Panc1 (cell line): ENCODE measurements at places on chromosomes 6 and 20.

DNA sequence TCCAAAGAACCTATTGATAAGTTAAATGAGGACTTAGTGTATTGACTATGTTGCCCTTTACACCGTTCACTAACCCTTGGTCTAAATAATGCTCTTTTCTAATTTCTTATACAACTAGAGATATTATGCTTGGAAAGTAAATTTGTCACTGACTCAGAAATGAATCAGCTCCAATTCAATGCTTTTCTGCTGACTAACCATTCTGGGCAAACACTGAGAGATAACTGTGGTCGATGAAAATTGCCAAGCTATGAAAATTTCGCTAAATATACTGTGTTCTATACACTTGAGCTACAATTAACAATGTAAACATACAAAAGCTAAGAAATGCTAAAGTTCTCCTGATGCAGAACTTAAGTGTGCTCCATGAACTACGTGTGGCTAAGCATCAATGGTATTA, 23.1 kb upstream of the FBXO9 start:
- peak; percentile 68 for DNase-seq

DNA sequence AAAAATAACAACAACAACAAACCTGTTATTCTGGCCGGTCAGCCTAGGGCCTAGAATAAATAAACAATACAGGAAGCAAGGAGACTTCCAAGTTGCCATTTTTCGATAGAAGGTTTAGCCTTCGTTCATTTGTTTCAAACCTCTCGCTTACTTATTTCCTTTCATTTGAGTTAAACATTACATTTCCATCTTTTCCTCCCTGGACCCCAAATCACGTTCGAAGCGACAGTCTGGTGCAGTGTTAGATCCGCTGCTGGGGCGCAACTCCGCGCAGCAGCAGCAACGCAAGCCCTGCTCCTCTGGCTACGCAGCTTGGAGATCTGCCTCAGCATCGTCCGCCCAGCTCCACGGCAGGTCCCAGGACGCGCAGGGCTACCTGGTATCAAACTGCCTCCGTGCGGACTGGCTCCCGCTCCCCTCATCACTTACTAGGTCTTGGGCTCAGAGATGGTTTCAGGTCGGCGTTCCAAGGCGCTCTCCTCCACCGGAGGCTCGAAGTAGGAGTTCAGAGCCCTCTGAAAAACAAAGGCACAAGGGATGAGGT, 530 bp downstream of the TDP2 start:
- DNase-seq = no peak

- no peak for DNase-seq
Measured at GRCh38 chr20:57322476-57322875, 7.1 kb upstream of the SPO11 start.

- DNase-seq = no peak
Measured at GRCh38 chr6:129744201-129744879, 34.4 kb upstream of the ARHGAP18 start.

- DNase-seq = no peak
Measured at GRCh38 chr6:100768816-100769351, 112.2 kb downstream of the ASCC3 start.

GRCh38 chr6:18329776-18330175, 57.4 kb upstream of the RNF144B start:
- DNase-seq = no peak

- DNase-seq = no peak
Measured at GRCh38 chr6:144305567-144305966, 20.4 kb downstream of the UTRN start.

DNA sequence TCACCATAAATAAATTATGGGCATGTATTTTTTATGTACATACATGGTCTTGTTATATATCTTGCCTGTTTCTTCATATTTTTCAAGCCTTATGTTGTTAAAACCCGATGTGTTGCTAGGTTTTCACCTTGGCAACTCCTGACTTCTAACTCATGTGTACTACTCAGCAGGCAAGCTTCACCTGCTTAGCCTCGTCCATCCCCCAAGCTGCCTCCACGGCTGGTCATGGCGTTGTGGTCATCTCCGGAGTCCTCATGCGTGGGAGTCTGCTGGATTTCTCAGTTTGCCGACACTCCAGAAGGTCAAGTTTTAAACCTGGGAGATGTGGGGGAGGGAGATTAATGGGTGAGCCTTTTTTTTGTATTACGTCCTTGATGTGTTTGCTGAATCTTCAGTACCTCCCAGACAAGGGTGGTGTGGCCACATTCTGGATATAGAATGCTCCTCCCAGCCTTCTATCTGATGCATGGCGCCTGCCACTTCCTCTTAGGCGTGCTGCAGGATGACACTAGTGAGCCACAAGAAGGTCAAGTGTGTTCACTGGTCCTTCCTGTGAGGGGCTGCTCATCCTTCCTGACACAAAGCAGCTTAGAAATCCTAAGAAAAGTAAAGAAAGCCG, 26.6 kb upstream of the EDN3 start:
- DNase-seq = no peak

DNA sequence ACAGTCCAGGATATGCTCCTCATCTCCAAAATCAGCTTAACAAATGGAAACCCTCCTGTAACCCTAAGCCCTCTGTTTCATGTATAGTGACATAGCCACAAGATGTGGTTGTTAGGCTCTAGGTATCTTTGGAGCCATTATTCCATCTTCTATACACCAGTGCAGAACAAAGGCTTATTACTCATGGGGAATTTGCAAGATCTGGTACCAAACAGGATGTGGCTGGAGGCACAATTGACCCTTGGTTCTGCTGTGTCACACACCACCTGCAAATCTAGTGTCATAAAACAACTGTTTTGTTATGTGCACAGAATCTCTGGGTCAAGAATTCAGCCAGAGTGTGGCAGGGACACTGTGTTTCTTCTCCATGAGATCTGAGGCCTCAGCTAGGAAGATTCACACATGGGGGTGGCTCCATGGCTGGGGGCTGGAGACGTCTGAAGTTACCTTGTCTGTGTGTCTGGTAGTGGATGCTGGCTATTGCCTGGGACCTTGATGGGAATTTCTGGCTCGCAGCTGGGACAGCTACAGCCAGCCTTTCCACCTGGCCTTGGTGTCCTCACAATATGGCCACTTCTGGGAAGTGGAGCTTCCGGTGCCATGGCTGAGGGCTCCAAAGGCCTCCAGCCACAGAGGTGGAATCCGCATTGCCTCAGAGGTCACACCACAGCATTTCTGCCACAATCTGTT, 369.9 kb downstream of the CDH26 start:
- DNase-seq = no peak

- DNase-seq = no peak
Measured at GRCh38 chr20:31972471-31973021, 4.6 kb downstream of the XKR7 start.

GRCh38 chr6:72288592-72288991, 333.3 kb upstream of the KCNQ5 start:
- DNase-seq = no peak

DNA sequence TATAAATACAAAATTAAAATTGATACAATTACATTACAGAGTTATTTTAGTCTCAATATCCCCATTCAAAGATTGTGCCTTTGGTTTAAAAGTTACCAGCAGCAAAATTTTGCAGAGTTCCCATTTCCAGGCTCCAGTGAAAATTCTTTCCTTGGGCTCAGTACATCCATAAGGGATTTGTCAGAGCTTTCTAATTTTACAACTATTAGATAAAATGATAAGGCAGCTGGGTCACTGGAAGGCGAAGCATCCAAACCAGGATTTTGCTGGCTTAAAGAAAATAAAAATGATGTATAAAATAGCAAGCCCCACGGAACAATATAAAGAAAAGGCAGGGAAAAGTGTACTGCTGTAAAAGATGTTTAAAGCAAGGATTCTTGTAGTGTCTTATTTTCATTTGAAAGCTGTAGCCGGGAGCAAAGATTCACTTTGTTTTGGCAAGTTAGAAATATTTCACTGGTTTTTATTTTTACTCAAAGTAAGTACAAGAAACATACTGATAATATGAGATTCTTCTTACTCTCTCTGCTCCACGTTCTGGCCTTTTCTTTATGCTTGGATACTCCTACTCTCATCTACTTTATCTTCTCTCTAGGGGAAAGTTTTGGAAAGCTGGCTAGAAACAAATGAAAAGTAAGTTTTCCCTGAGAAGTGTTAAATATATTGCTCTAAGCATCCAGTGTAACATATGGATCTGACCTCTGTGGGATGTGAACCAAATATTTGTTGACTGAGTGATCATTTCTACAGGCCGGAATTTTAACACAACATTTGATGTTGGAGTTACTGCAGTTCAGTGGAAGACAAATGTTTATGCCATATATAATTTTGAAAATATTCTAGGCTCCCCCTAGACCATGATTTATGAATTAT, 488.4 kb downstream of the PHF3 start:
- no peak for DNase-seq

DNA sequence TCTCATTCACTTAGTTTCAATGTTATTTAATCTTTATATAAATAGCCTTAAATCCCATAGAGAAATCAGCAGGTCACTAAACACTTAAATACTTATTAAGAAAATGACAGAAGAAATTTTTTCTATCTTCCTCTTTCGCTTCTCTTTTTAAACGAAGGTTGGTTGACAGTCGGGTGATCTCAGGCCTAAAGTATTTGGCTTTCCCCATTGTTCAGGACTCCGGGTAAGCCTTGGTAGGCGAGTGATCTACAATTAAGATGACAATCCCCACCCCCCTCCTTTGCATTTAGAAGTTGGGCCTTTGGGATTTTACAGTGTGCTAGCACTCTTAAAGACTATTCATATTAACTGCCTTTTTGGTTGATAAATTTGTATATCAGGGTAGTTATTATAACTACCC, 19.7 kb upstream of the UTRN start:
- DNase-seq = peak; percentile 70

DNA sequence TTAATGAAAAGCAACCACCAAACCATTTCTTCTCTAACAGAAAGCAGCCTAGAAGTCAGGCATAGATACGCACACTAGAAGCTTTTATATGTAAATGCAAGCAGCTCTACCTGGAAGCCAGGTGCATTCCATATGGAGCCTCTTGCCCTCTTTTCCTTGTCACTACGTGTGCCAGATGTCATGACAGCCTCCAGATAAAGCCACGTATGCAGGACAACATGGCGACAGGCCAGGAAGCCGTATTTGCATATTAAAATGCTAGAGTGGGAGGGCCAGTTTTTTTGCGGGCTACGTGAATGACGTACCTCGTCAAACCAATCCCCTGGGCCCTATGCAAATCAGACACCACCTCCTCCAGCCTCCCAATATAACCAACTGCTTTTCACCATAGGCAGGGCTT, 308.1 kb upstream of the SPTLC3 start:
- no peak for DNase-seq

- DNase-seq = no peak
Measured at GRCh38 chr20:37081717-37082289, 14.0 kb downstream of the RBL1 start.

DNA sequence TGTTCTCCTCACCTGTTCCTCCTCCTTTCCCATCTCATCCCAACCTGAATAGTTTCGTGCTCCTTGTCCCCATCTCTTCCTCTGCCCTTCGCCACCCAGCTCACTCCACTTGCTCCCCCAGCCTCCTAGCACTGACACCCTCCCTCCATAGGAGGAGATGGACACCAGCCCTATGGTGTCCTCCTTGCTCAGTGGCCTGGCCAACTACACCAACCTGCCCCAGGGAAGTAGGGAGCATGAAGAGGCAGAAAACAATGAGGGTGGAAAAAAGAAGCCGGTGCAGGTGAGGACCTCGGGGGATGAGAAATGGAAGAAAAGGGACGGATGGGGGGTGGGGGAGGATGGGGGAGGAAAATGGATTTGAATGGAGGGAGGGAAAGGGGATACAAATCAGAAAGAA, 6.2 kb downstream of the SLC12A5 start:
- DNase-seq = no peak

DNA sequence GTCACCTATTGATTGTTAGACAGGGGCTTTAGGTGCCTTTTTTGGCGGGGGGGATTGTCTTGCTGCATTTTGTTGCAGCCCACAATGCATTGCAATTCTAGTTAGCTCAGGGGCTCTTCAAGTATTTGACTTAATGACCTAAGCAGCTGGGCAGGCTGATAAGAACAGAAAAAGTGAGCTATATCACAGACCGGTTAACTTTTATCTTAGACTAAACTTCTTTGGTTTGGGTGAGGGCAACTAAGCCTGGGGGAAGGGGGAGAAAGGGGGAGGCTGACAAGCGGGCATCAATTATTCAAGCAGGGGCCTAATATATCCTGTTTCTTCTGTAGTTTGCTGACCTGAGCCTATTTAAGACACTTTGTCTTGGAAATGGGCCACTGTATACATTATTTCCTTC, 66.0 kb upstream of the GPR6 start:
- DNase-seq = no peak

- DNase-seq = no peak
Measured at GRCh38 chr6:161292145-161292544, 18.3 kb upstream of the AGPAT4 start.

DNA sequence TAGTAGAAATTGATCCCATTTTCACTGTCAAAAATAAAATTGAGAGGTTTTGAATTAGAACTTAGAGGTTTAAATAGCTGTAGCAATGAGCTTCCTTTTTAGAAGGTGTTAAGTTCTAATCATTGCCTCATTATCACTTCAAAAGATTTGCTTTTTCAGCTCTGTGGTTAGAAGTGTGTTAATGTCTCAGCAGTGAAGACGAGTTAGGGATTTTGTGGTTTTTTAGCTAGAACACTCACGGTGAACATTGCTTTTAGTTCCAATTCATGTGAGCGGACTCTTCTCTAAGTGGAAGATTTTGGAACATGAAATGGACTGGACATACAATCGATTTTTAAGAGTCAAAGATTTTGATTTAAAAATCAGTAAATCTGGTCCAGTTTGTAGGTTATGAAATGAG, 12.7 kb upstream of the IFNGR1 start:
- DNase-seq = no peak

GRCh38 chr6:6495851-6496250, 92.7 kb upstream of the LY86 start:
- DNase-seq = no peak

GRCh38 chr20:19827818-19828217, 69.8 kb downstream of the RIN2 start:
- no peak for DNase-seq

DNA sequence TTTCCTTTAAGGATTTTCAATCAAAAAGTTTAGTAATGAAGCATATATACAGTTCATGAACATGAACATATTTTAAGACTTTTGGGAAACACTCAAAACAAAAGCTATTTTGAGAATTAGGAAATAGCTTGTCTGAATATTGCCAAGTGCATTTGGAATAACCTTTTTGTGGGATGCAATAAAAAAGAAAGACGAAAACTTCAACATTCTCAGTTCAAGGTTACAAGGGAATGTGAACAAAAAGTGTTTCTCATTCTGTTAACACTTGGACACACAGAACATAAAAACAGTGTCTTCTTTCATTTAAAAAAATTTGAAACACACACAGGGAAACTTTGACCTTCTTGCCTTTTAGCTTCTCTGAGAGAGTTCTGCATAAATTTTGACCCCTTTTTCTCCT, 72.7 kb upstream of the TCF21 start:
- DNase-seq = no peak

DNA sequence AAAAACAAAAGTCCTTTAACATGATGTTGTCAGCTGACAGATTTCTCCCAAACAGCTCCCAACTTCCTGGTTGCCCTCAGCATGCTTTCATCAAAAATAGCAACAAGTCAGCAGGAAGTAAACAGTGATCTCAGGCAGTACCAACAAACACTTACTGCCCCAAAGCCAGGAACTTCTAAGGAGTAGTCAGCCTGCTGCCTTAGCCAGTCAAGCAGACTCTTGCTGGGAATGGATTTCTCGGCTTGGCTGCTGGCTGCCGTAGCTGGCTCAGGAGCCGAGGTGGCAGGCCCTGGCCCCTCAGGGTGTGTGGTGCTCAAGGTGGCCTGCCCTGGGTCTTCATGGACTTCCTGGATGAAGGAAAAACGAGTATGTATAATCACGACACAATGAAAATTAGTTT, 46.6 kb upstream of the EMILIN3 start:
- no peak for DNase-seq

- DNase-seq = no peak
Measured at GRCh38 chr6:26250698-26251044, 114.3 kb upstream of the BTN3A2 start.
